Activated CD8-positive, alpha-beta memory T cell treated with anti-CD3 and anti-CD28 coated beads for 48 hours (primary cell): ENCODE measurements at places on chromosomes 13 and 19.

DNA sequence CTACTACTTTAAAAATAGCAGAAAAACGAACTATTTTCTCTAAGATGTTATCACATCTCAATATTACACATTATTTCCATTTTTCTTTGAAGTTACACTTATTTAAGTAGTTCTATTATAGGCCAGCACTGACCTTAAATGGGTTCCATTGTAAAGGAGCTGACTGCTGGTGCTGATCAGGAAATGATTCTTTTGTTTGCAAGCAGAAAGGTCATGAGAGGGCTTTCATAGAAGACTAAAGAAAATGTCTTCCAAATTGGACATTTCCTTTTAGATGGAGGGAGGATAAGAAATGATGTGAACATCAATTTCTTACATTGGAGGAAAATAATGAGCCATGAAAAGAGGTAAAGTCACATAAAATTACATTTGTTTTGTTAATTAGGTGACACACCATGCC, 96.2 kb downstream of the SUCLA2 start:
- no peak for DNase-seq

GRCh38 chr13:37995092-37995491, 125.5 kb upstream of the TRPC4 start:
- DNase-seq: no peak

DNA sequence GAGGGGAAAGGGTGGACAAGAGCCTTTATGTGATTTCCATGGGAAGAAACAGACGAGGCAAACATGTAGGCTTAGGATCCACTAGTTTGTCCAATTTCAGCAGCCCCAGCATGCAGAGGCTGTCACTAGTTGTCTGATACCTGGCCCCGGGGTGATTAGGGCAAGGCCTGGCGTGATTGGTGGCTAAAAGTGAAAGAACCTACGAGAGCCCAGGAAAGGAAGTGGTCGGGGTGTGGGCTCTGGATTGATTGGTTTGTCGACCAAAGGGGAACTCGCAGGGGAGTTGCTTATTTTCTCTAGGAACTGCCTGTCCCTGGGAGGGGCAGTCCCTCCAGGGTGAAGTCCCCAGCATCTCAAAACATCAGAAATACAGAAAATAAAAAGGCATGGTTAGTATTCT, 64.2 kb upstream of the UQCRFS1 start:
- peak; percentile 14 for DNase-seq

DNA sequence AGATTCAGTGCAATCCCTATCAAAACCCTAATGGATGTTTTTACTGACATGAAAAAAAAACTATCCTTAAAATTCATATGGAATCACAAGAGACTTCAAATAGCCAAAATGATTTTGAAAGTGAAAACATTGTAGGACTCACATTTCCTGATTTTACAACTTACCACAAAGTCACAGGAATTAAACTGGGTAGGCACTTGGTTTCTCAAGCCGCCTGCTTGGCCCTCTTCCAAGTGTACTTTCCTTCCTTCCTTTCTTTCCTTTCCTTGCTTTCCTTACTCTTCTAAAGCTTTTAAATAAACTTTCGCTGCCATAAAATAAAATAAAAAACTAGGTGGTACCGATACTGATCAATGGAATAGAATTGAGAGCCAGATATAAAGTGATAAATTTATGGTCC, 21.0 kb upstream of the CD33 start:
- DNase-seq: no peak

DNA sequence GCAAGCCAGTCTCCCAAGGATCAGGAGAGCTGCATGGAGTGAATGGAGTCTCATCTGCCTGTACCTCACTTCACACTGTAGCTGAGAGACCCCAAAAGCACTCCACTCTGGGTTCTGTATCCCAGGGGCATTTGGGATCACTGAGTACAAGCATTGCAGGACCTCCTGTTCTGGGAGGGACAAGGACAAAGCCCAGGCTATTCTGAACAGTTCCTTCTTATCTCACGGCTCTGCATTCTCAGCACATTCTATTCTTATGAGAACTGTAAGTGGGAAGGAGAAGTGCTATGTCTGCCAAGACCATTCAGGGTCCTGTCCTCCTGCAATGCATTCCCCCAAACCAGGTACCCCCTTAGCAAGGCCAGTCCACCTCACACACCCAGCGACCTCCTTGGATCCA, 42.8 kb downstream of the RNF6 start:
- no peak for DNase-seq

DNA sequence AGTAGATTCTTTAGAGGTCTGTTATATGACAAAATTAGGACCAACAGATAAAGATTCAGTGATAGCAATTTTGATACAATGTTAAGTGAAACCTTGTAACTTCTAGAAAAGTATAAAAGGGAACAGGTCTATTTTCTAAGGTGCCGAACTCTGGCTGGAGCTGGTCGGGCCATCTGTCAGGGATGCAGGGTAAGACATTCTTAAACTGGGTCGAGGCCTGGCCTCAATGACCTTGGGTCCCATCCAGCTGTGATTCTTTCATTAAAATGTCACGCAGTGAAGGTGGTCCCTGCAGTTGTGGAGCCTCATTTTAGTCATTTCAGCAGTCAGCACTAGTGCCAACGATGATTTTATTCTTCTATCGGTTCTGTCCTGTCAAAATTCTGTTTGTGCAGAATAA, 271.9 kb upstream of the SPRY2 start:
- no peak for DNase-seq

- DNase-seq: no peak
These were observed 56.1 kb downstream of the PSPC1 start for GRCh38 chr13:19726611-19727010.

- DNase-seq: no peak
These were observed 66.1 kb downstream of the SLC10A2 start for GRCh38 chr13:103000157-103000556.

DNA sequence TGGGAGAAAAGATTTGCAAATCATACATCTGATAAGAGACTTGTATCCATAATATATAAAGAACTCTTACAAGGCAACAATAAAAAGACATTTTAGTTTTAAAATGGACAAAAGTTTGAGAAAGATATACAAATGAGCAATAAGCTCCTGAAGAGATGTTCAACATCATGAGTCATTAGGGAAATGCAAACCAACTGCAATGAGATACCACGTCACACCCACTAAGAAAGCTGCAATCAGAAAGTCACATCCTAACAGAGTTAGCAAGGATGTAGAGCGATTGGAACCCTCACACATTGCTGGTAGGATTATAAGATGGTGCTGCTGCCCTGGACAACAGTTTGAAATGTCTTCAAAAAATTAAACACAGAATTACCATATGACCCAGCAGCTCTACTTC, 50.3 kb downstream of the GSX1 start:
- no peak for DNase-seq

DNA sequence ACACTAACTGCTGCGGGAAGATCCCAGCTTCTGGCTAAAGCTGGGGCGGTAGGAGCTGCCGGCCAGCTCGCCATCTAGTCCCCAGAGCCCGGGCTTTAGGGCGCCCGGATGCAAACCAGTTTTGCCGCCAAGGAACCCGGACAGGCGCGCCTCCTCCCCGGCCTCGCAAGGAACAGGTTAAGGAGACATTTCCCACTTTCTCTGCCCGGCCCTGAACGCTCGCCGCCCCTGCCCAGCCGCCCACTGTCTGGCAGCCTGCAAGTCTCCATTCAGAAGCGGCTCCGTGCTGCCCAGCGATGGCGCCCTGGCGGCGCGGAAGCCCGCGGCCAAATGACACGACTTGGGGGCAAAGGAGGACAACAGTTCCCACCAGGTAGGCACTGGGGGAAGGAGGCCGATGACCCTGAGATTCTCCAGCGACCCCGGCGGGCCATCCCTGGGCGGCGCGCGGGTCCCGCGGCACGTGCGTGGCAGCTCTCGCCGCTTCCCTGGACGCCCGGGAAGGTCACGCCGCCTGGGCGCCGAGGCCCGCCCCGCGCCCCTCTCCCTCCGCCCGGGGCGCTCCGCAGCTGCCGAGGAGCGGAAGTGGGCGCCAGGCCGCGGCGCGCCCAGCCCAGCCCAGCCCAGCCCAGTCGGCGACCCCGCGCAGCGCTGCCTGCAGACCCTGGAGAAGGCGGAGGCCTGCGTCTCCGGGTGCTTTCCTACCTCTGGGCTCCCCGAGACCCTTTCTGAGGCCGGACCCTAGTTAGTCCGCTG, 42.2 kb upstream of the HNRNPA1L2 start:
- DNase-seq: no peak

DNA sequence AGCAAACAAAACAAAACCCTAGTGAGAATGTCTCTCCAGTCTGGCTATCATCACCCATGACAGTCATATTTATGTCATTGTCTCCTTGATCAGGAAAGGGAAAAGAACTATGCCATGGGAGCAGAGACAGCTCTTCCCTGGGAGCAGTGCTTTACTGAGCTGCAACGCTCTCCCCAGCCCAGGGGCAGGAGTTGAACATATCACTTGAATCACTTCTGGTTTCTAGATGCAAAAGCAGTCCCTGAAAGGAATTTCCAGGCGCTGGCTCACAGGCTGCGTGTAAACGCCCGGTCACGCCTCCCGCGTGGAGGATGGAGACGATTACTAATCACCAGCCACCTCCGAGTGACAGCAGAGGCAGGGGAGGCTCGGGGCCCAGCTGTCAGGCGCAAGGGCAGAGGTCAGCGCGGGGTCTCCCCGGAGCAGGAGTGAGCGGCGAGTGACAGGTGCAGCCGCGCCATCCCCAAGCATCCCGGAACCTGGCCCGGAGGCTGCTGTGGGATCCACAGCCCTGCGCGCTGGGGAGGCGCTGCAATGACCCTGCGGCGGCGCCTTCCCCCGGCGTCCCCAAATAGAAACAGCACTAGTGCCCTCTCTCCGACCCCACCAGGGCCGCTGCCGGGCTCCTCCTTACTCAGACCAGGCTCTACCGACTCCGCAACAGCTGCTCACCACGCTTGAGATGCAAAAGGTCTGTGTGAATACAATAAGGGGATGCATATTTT, 23.5 kb upstream of the DCLK1 start:
- DNase-seq: no peak

GRCh38 chr13:96519380-96519779, 429.5 kb downstream of the HS6ST3 start:
- DNase-seq: no peak
